ENCODE measurements at places on chromosomes 1 and 21.

DNA sequence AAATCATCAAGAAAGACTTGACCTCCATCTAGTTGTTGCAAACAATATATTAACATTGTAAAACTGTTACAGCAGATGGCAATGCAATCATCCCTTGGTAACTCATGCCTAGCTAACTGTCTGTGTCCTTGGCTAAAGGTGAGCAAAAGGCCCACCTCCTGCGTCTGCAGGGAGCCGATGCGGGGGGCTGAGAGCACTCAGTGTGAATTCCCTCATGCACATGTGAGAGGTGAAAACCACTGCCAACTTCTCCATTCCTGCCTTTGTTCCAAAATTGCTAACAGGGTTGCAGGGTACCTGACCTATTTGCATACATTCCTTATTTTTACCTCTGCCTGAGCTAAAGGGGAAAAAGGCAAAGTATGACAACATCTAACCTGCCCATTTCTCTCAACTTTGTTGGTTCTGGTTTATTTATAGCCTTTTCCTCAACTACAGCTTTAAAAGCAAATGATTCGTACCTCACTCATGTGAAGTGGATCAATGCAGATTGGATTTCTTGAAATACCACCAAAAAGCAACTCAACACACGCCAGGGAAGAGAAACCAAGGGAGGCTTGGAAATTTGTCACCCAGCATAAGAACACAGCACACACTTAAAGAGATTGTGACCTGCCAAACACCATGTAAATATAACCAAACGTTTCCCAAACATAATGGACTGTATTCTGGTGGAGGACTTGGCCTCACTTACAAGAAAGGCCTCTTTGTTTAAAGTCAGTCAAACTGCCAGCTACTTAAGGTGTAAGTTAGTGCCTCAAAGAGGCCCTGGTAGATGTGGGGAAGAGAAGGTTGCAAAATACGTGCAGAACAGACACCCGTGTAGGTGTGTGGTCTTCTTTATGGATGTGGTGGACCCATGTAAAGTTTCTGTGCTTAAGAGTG, 651.0 kb downstream of the SMYD3 start:
- DNase-seq = no peak

DNA sequence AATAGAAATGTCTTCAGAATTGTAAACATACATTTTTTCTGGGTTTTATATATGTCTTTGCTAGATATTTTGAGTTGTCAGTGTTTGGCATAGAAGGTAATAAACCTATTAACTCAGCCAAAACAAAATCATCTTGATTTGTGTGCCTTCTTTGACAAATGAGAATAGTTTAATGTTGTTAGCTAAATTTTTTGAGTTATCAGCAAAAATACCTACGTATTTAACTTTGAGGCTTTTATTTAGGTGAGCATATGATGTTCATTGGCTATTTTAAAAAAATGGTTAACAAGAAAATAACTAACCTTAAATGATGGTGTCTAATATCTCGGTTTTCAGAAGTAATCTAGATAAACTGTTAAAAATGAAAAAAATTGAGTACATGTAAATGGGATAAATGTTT, 83.2 kb upstream of the SLC5A9 start:
- DNase-seq = no peak

- no peak for DNase-seq
These were observed 391.0 kb downstream of the USH2A start for GRCh38 chr1:216032284-216032683.

GRCh38 chr1:47630346-47630745, 192.5 kb downstream of the FOXD2 start:
- DNase-seq = no peak

- no peak for DNase-seq
These were observed 95.2 kb downstream of the KCNJ15 start for GRCh38 chr21:38351961-38352521.

DNA sequence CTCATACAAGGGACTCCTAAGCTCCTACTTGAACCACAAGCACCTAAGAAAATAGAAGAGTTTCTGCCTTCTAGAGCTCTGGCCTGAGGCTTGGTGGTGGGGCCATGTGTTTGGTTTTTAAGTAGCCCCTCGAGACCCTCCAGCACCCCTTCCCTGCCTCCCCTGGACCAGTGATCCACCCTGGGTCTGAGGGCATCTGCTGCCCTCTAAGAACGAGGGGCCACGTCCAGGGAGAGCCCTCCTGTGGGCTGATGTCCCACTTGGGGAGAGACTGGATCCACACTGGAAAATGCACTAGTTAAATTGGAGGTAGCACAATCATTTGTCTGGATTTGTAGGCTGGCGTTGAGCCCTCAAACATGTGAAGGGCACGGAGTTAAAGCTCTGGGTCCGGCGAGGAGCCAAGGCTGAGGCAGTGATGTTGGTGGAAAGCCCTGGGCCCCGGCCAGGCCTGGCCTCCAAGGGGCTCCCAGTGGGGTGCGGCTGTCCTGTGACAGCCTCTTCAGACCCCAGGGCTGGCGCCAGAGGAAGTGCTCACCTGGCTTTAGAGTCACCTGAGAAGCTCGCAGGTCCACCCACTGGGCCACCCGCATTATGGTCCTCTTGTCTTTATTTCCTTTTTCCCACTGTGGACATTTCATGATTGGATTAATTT, 65.2 kb downstream of the SLC37A1 start:
- DNase-seq = no peak

DNA sequence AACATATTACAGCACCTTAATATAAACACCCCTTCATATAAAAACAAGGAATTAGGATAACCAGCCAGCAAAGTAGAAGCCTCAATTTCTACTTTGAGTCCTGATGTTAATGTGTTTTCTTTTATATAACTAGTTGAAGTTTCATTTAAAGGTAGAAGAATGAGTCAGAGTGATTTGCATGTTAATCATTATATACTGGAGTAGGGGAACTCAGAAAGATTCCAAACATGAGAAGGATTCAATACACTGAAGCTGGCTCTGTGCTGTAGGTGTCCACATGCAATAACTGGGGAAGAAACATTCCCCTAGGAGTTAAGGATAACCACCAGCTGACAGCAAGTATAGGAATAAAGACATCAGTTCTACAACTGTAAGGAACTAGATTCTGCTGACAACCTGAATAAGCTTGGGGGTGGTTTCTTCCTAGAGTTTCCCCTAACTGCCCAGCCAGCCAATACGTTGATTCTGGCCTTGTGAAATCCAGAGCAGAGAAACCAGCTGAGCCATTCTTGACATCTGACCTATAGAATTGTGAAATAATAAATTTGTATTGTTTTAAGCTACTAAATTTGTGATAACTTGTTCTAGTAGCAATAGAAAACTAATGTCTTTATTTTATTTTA, 33.4 kb upstream of the RNPC3 start:
- no peak for DNase-seq

DNA sequence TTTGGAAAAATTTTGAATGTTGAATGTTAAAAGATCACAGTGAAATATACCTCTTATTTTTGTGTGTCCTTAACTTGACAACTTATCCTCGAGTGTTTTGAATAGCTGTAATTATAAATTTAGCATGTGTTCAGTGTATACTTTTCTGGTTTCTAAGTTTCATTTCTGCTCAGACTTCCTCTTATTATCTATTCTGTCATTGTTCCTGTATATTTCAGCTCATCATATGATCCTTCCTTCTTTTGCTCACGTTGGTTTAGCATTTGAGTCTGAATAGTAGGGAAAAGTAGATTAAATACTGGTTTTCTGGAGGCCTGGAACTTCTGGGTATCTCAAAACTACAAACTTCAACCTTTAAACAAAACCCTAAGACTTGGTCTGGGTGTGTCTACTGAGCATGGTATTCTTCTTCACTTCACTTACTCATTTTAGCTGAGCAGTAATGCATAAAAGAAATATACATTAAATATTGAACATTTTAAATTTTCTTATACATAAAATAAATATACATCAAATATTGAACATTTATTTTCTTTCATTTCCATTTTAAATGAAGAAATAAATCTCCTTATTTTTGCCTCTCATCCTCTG, 3.3 kb upstream of the ATP6V1G3 start:
- no peak for DNase-seq

GRCh38 chr1:160494620-160495019, 28.4 kb downstream of the SLAMF6 start:
- peak; percentile 42 for DNase-seq

- DNase-seq = no peak
These were observed 80.0 kb upstream of the BACH1 start for GRCh38 chr21:29218749-29219148.

- no peak for DNase-seq
These were observed 35.2 kb downstream of the NENF start for GRCh38 chr1:212467843-212468482.

DNA sequence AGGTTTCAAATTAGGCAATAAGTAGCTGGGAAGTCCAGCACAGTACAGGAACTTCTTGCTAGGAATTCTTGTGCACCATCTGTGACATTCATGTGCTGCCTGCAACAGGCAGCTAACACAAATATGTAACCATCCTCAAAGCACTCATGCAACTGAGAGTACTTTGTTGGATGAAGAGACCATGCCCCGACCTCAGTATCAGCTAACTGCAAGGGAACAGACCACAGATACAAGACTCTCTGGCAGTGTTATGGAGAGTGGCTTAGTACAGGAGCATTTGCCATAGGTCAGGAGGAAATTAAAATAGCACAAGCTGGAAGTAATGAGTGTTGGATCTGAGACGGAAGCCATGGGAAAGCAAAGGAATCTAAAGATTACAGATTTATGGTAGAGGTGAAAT, 123.6 kb downstream of the LRRC53 start:
- DNase-seq = no peak

DNA sequence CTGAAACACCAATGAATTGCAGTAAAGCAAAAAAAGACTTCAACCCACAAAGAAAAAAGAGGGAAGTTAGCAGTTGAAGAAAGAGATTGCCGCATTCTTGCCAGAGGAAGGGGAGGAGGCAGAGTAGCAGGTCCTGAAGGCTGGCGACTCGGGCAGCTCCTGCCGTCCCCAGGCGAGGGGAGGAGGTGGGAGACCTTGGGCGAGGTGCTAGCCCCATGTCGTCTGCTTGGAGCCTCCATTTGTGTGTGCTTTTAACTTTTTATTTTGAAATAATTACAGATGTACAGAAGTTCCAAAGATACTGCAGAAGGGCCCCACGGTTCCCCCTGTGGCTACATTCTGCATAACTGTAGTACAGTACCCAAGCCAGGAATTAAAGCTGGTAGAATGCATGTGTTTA, 6.7 kb downstream of the TRPM2 start:
- DNase-seq = no peak

DNA sequence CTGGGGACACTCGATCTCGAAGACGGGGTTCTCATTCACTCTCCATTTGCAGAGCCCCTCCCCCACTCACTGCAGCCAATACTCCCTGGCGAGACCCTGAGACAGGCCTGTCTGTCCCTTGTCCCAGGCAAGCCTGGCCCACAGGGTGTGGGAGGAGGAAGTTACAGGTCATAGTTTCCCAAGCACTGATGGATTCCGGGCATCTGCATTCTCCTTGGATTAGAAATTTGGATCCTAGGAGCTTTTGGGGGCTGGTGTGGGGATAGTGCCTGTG, 11.3 kb downstream of the WNT3A start:
- peak; percentile 4 for DNase-seq

DNA sequence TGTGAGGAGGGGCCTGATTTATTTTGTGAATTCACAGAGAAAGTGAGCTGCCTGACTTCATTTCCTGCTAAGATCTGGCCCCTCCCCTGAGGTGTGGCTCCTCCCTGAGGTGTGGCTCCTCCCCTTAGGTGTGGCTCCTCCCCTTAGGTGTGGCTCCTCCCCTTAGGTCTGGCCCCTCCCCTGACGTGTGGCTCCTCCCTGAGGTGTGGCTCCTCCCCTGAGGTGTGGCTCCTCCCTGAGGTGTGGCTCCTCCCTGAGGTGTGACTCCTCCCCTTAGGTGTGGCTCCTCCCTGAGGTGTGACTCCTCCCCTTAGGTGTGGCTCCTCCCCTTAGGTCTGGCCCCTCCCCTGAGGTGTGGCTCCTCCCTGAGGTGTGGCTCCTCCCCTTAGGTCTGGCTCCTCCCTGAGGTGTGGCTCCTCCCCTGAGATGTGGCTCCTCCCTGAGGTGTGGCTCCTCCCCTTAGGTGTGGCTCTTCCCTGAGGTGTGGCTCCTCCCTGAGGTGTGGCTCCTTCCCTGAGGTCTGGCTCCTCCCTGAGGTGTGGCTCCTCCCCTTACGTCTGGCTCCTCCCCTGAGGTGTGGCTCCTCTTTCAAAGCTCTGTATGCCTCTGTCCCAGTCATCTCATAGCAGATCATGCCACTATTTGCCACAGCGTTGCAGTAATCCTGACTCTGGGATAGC, 26.9 kb upstream of the LRRC3 start:
- DNase-seq = peak; percentile 87

GRCh38 chr1:19476450-19477190, 8.7 kb downstream of the CAPZB start:
- peak; percentile 46 for DNase-seq
